ENCODE measurements at places on chromosomes 11 and 22.

DNA sequence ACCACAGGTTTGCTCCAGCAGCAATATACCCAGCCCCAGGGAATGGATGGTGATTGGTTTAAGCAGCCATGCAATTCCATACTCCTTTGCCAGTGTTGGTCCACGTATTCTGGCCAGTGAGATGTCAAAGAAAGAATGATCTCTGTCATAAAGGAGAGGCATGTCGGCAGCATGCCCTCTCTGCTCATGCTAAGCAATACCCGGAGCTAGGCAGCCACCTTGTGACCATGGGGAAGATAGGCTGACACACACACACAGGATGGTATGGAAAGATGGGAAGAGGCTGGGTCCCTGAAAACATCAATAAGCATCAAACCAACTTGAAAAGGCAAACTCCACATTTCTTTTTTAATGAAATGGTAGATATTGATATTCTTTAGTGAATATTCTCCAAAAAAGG, 5.1 kb downstream of the ABCC8 start:
- DNase-seq: no peak

- no peak for DNase-seq
Measured at GRCh38 chr11:131302836-131303235, 67.6 kb upstream of the NTM start.

DNA sequence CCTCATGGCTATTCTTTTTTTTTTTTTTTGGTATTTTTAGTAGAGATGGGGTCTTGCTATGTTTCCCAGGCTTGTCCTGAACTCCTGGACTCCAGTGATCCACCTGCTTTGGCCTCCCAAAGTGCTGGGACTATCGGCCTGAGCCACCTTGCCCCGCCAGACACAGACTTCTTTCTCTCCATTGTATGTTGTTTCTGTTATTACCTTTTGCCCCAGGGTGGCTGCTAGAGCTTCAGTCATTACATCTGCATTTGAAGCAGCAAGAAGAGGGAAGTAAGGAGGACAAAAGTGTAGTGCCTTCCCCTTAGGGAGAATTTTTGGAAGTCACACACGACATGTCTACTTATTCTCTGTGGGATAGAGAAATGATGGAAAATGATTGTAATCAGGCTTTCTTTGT, 10.1 kb upstream of the OSBP start:
- DNase-seq: no peak

DNA sequence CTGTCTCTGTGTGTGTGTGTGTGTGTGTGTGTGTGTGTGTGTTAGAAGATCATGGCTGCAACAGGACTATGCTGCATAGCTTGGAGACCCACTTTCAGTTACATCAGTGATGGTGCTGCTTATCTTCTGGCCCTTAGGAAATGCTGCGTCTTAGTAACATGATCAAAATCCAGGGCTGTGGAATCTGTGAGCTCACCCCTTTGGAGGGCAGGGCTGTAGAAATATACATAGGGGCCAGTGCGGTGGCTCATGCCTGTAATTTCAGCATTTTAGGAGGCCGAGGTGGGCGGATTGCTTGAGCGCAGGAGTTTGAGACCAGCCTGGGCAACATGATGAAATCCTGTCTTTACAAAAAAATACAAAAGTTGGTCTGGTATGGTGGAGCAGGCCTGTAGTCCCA, 151.5 kb upstream of the RASSF10 start:
- no peak for DNase-seq

GRCh38 chr11:112012874-112013273, 12.3 kb upstream of the DLAT start:
- no peak for DNase-seq

- no peak for DNase-seq
Measured at GRCh38 chr11:65442842-65443331, 20.3 kb downstream of the NEAT1 start.

GRCh38 chr11:112016088-112016764, 9.0 kb upstream of the DLAT start:
- no peak for DNase-seq

GRCh38 chr11:117910941-117911655, 18.1 kb downstream of the TMPRSS13 start:
- no peak for DNase-seq

- no peak for DNase-seq
Measured at GRCh38 chr22:38937036-38937435, 20.4 kb upstream of the APOBEC3A start.

GRCh38 chr11:49208006-49208721, at the start of gene FOLH1:
Gene FOLH1 (minus strand): TSS chr11:49208602. CDS start chr11:49208409, 193 bp downstream.
- DNase-seq: no peak

GRCh38 chr11:11215058-11215815, 137.8 kb downstream of the CSNK2A3 start:
- no peak for DNase-seq

DNA sequence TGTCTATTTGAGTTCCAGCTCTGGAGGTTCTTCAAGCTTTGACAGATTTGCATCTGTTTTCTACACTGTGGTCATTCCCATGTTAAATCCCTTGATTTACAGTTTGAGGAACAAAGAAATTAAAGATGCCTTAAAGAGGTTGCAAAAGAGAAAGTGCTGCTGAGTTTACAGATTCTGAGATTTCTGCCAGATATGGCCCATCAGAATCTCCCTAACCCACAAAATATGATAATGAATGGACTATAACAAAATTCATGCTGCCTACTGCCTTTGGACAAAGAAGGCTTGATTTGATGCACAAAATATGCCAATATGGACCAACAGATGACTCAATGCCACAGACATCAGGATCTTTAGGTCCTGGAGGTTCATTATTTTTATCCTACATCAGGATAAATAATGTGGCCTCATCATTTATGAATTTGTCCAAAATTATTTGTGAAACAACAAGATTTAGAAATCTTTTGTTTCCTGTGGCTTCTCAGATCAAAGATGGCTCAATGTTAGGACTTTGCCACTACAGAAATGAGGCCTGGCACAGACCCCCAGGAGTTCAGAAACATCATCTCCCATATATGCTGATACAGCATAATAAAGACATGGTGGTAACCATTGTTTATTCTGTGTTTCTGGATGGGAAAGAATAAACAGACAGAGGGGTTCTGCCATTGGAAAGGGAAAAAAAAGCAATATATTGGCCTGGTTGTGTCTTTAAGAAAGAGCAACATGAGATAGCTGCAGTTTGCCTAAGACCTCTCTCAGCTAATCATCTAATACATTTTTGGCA, 6.7 kb downstream of the OR5AN1 start:
- no peak for DNase-seq

- DNase-seq: no peak
Measured at GRCh38 chr11:81007046-81007445, 1566.2 kb upstream of the TENM4 start.

GRCh38 chr11:96579656-96580055, 189.8 kb downstream of the JRKL start:
- no peak for DNase-seq

DNA sequence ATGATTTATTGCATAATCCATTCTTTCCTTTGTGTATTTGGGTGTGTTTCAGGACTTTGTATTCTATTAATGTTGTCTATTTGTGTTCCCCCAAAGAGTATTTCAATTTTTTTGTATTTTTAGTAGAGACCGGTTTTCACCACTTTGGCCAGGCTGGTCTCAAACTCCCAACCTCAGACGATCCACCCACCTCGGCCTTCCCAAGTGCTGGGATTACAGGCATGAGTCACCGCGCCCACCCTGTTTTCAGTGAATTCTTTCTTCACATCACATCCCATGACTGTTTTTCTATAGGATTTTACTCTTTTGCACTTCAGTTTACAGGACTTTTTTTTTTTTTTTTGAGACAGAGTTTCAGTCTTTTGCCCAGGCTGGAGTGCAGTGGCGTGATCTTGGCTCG, 46.3 kb downstream of the RBX1 start:
- DNase-seq: no peak

DNA sequence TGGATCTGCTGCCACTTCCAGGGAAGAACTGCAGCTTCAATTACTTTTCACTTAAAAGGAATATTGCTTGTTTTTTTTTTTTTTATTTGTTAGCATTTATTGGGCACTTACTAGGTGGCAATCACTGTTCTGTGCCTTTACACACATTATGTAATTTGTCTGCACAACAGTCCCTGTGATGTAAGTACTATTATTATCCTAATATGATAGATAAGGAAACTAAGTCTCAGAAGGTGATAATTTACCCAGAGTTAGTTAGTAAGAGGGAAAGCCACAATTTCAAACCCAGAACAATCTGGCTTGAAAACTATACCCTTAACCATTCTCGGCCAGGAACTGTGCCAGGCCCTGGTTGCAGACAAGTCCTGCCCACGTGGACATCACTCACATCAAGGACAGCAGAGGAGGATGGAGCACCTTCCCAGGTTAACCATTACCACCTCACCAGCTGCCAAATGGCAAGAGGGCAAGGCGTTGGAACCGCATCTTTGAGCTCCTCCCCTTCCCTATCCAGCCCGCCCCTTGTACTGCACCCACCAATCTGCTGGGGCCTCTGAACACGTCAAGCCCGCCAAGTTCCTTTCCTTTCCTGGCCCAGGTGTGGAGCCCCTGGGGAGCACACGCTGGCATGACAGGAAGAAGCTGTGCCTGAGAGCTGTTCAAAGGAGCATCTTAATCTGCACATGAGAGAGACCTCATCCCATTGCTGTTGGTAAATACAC, 78.4 kb downstream of the NAV2 start:
- DNase-seq: no peak

GRCh38 chr11:45772449-45772774, 32.5 kb upstream of the SLC35C1 start:
- no peak for DNase-seq

DNA sequence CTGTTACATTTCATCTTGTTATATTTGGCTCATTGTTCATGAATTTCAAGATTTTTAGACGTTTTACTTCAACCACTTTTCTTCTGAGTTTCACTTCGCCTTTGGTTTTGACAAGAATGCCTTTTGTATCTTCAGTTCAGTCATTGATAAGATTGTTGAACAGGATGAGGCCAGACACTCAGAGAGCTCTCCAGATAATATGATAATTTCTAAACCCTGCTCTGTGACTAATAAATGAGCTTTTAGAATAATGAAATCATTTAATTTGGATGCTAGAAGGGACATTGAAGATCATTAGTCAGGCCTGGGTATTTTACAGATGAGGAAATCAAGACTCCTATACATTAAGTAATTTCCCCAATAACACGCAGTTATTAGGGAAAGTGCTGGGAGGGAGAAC, 37.2 kb upstream of the GRAMD1B start:
- no peak for DNase-seq

DNA sequence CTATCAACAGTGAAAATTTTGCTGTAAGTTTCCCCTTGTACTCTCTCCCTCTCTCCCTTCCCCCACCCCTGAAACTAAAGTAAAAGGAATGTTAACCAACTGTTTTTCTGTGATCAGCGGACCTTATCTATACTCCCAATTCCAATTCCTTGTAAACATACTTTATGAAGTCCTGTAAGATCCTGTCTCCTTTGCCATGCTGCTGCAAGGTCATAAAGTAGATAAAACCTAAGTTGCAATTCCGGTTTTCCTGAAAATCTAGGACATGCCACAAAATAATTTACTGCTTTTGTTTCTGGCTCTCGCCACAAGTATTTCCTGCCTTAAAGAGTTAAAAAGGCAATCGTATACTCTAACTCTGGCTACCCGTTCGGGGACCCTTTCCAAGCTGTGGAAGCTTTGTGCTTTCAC, 1469.0 kb downstream of the LRRC4C start:
- DNase-seq: no peak

DNA sequence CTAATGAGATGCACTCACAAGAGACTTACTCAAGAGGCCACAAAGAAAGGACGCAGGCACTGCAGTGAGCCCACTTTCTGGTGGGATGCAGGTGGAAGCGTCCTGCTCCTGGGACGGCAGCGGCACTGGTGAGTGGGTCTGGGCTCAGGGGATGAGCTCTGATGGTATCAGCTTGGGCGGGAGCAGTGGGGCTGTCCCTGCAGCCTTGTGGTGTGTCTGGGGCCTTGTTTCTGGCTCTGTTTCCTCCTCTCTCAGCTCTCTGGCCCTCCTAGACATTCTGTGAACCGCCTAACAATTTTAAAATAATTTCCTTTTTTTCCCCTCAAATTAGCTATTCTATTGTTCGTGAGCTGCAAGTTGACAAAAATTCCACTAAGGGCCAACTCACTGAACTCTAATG, 8.8 kb upstream of the ST14 start:
- no peak for DNase-seq

- no peak for DNase-seq
Measured at GRCh38 chr11:92304271-92304670, 79.7 kb downstream of the FAT3 start.

- no peak for DNase-seq
Measured at GRCh38 chr22:30680991-30681770, 13.5 kb upstream of the OSBP2 start.

DNA sequence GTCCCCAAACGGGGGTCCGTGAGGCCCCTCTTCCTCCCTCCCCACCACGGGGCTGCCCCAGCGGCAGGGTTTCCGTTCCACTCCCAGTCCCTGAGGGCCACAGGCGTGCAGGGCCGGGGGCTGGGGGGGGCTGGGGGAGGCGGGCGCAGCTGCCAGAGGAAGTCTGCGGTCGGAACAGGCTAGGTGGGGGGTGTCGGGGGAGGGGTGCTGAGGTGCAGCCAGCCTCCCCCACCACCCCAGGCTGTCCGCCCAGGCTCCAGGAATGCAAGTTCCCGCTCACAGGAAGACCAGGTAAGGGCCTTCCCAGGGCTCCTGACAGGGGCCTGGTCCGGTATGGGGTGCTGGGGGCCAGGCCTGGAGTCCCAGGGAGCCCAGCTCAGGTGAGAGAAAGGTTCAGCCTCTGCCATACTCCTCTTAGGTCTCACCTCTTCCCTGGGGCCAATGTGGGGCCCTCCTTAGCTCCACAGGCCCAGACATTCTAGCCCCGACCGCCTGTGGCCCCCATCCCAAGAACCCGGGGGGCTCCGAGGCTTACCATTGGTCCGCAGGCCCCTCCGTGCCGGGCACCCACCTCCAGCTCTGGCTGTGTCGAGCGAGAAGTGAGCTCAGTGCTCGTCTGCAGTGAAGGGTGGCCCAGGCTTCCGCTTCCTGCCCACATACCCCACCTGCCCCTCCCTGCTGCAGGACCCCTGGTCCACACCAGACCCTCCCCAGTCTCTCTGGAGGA, at the start of gene PTPRCAP:
Gene PTPRCAP (minus strand): TSS at position 601 of the 727 bp plus-strand sequence. CDS start 63 bp downstream, at position 538.
- DNase-seq: peak; percentile 69

DNA sequence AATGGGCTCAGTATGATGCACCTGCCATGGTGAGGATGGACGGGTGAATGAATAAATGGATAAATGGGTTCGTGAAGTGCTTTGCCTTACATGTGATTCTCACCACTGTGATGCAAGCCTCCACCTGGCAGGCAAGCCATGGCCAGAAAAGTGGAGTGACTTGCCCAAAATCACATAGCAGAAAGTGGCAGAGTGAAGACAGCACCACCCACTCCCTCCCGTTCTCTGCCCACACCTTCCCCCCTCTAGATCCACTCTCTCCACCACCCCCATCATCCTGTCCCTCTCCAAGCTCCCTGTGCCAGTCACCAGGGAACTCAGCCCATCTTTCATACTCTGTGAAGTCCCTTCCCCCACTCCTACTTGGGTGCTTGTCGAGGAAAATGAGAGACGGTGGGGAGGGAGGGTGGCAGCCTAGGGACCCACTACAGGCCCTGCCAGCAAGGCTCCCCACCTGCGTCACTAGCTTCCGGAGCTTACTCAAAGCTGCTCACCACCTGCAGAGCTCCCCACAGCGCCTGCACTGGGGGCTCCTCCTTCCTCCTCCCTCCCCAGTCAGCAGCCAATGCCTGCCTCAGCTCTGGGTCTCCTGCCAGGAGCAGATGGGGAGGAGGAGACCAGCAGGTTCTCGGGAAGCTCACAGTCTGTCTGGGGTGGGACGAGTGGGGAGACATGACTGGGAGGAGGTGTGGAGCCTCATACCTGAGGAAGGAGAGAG, 82.3 kb downstream of the PDE2A start:
- DNase-seq: no peak

- no peak for DNase-seq
Measured at GRCh38 chr11:22491555-22492225, 133.9 kb downstream of the FANCF start.

Data from stimulated activated CD4-positive, alpha-beta T cell treated with anti-CD3 and anti-CD28 coated beads, TNF-alpha, amount 100 ng/mL, for 1 hour (primary cell).